Dermis blood vessel endothelial cell (primary cell): ENCODE measurements at places on chromosomes 5 and 9.

GRCh38 chr5:177006265-177006972 is at the start of gene UIMC1:
Gene UIMC1 (minus strand): TSS chr5:177006779. CDS start chr5:176982615, 24,164 bp downstream.
- peak; percentile 97 for DNase-seq

- peak; percentile 21 for DNase-seq
Measured at GRCh38 chr5:142512043-142513042, 173.5 kb downstream of the FGF1 start.

DNA sequence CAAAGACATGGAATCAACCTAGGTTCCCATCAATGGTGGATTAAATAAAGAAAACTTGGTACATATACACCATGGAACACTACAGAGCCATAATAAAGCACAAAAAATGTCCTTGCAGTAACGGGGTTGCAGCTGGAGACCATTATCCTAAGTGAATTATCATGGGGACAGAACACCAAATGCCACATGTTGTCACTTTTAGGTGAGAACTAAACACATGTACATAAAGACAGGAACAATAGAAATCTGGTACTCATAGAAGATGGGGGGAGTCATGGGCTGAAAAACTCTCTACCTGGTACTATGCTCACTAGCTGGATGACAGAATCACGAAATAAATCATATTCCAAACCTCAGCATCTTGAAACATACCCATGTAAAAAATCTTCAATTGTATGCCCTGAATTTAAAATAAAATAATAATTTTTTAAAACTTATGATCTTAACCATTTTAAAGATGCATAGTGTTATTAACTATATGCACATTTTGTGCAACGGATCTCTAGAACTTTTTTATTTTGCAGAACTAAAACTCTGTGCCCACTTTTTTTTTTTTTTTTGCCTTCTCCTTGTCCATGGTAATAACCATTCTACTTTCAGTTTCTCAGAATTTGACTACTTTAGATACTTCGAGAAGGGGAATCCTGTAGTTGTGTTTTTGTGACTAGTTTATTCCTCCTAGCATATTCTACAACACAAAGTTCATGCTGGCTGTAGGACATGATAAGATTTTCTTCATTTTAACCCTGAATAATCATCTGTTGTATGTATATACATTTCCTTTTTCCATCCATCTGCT is 1081.6 kb upstream of the ACO1 start:
- DNase-seq = no peak

DNA sequence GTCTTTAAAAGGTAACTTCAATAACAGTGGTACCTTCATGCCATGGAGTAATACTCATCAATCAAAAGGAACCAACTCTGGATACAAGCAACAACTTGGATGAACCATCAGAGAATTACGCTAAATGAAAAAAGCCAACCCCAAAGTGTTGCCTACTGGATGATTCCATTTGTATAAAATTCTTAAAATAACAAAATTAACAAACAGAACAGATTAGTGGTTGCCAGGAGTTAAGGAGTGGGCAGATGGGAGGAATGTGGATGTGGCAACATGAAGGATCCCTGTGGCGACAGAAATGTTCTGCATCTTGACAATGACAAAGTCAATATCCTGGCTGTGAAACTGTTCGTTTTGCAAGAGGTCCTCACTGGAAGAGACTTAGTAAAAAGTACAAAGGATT is 50.5 kb downstream of the SPTLC1 start:
- no peak for DNase-seq

DNA sequence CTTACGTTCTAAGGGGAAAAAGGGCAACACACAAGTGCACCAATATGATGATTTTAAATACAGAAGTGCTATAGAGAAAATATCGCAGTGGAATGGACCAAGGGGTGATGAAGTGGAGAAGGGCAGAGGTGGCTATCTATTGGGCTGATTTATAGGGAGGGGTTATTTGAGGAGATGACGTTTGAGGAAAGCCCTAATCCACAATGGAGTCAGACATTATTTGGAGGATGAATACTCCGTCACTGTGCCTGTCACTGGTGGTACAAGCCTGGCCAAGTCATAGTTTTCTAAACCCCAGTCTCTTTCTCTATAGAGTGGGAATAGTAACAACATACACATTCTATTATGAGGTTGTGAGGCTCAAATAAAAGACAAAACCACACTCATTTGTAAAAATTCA is 48.5 kb downstream of the MEF2C start:
- DNase-seq = no peak

DNA sequence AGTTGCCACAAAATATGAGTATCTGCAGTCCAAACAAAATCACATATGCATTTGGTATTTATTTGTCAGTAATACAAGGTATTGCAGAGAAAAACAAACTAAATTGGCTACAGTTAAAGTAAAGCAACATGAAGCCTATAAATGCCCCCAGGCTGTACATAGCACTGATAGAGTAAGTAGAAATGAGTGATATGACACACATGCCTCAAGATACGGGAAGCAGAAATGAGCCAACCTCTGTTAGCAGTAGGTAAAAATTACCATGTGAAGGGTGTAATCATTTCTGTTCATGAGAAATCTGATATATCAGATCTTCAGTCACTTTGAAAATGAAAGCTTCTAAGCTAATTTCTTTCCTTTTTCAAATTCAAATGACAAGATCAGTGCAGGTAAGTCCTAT is 131.1 kb downstream of the CHSY3 start:
- DNase-seq = no peak

- no peak for DNase-seq
Measured at GRCh38 chr5:108430931-108431608, 49.2 kb upstream of the FBXL17 start.

DNA sequence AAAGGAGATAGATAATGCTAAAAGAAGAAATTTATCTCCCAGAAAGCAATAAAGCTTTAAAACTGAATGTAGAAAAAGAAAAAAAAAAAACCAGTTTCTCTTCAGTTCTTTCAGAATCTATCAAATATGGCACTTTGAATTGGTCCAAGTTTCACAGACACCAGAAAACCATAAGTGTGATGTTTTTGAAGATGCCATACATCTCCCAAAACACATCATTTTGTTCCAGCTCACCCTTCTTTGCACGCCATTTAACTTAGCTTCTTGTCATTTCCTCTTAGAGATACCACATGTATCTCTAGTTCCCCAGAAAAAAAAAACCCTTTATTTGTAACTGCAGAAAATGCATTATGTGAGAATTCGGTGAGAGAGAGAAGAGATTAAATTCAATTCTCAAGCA is 46.1 kb upstream of the MAMDC2 start:
- no peak for DNase-seq

DNA sequence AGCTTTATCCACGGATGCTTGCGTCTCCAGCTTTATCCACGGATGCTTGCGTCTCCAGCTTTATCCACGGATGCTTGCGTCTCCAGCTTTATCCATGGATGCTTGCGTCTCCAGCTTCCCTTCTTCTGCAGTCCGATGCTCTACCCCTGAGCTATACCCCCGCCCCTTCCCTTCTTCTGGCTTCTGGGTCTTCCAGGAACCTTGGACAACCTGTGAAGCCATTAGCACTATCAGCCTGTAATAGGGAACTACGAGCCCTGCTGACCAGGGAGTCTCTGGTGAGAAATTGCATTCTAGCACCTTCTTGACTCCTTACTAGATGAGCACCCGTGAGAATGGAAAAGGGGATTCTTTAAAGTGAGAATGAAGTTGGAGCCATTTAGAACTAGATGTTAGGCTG is 39.1 kb upstream of the SH3PXD2B start:
- DNase-seq = no peak

DNA sequence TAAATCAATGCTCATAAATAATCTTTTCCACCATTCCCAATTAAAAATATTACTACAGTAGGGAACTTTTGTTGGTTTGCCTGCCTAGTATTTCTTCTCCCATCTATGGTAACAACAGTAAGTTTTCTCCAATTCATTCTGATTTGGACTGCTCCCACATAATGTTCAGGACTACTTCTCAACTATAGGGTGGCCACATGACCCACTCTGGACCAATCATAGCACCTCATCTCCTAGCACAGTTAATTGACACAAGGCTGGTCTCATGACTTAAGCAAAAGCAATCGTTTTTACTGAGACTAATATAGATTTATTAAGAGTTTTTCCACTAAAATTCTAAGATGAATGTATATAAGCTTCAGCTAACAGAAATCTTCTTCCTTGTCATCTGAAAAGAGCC is 28.7 kb upstream of the SLCO6A1 start:
- DNase-seq = no peak

GRCh38 chr9:129347316-129348120 is 169.5 kb upstream of the IER5L start:
- DNase-seq = no peak

- no peak for DNase-seq
Measured at GRCh38 chr5:58117542-58117941, 342.3 kb downstream of the PLK2 start.

- DNase-seq = no peak
Measured at GRCh38 chr9:9552665-9553064, 1060.1 kb downstream of the PTPRD start.

GRCh38 chr5:117496801-117497200 is 922.2 kb upstream of the SEMA6A start:
- no peak for DNase-seq

- peak; percentile 93 for DNase-seq
Measured at GRCh38 chr9:18238254-18238653, 235.7 kb upstream of the ADAMTSL1 start.

DNA sequence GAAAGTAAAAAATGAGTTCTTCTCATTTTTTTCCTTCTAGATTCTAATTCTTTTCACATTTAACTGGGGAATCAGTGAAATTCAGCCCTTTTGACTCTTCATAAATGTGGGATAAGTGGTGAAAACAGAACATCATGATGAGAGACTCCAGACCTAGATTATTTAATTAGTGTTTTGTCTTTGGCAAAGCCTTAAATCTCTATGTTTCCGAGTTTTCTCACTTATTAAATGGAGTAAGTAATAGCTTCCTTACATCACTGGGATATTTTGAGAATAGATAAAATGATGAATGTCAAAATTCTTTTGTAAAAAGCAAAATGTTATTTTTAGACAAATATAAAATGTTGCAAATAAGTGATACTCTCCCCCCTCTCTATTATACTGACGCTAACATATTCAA is 468.6 kb upstream of the ARRDC3 start:
- no peak for DNase-seq

DNA sequence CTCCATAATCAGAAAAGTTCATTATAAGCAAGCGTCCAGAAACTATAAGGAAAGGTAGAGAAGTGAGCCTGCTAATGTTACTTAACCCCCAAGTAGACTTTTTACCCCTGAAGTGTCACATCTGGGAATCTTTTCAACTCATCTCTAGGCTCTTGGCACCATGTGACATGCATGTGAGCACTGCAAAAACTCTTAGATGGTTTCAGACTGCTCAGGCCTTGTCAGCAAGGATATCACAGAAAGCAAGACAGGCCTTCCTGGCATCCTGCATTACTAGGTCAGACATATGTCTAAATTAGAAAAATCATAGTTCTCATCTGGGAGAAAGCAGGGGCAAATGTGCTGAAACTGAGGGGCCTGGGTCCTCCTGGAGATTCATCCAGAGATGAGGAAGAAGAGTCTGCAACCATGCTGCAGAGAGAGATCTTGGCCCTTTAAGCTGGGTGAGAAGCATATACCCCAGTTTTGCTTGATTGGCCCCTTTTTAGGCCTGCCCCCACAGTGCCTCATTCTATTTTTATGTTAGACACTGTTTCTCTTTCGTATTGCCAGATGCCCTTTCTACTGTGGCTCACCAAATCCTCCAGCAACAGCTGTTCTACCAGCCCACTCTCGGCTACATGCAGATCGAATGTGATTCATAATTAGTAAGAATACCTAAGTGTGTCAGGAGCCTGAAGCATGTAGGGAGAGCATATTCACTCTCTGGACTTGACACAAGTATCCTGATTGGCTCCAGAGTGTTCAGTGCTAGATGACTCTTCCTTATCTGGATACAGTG is 19.0 kb downstream of the TMEM8B start:
- DNase-seq = peak; percentile 33

DNA sequence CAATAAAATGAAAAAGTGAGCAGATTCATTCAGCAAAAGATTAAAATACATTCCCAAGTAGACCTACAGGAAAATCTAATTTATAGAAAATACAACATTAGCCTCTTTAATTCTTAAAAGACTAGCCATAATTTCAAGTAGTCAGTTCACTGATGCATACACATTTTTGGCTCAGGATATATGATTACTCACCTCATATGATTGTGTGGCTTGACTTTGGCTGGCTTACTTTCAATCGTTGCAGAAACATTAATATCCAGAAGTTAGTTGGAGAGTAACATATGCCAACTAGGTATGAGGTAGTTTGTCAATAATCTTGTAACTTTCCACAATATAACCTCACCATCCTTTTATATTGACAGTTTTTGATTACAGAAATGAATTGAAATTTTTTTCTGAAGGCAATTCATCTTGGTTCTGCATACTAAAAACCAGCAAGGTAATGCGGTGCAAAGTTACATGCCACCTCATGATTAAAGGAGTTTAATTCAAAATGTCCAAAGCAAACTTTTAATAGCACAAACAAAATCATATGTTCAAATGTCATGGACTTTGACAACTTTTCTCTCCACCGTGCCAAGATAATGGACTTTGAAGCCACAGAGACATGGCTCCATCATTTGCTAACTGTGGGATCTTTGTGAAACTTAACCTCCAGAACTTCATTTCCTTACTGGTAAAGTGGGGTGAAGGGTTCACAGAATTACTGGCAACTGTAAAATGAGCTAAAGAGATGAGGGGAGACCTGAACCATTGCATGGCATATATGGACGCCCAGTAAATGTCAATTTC is 76.6 kb upstream of the PAM start:
- no peak for DNase-seq

DNA sequence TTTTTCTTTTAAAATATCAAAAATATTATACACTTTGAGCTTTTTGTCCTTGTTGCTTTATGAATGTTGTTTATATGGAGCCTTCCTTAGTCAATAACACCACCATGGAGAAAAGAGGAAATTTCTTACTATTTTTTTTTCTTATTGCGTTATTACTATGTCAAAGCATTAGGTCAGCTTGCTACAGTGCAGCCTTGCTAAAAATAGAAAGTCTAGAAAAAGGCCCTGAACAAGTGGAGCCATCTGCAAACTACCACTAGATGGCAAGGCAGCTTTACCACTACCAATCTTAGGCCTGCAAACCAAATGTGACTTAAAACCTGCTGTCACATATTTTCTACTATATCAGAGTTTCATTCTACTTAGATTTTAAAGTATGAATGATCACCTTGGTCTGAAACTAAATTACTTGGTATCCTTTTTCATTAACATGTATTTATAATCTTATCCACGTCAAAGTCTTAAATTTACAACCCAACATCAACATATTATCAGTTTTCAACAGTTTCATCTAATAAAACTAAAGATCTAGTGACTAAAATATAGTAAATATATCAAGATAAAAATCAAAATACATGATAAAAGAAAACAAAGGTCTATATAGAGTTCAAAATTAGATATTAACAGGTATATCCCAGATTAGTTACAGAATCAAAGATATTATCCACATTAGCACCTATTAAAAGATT is 113.1 kb upstream of the ACOT12 start:
- DNase-seq = peak; percentile 93

GRCh38 chr9:113973226-113973625 is 97.1 kb downstream of the ZNF618 start:
- no peak for DNase-seq

DNA sequence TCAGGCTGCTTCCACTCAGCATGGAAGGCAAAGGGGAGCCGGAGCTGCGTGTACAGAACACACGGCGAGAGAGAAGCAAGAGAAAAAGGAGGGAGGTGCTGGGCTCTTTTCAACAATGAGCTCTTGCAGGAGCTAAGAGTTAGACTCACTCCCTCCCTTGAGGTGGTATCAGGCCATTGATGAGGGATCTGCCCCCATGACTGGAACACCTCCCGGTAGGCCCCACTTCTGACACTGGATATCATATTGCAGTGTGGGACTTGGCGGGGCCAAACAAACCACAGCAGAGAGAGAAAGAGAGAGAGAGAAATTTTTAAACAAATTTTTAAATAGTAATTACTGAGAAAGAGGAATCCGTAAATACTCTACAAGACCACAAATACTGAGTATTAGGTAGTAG is 182.2 kb downstream of the TRIO start:
- no peak for DNase-seq
